ENCODE measurements at places on chromosomes 11 and 22. TPM values are rescaled to one million over a fixed set of nuclear protein-coding genes. Genes with fewer than 3 reads are reported as not detected.

- DNase-seq: peak; percentile 25
These were observed 64.1 kb upstream of the LMO1 start for GRCh38 chr11:8327761-8328192.

DNA sequence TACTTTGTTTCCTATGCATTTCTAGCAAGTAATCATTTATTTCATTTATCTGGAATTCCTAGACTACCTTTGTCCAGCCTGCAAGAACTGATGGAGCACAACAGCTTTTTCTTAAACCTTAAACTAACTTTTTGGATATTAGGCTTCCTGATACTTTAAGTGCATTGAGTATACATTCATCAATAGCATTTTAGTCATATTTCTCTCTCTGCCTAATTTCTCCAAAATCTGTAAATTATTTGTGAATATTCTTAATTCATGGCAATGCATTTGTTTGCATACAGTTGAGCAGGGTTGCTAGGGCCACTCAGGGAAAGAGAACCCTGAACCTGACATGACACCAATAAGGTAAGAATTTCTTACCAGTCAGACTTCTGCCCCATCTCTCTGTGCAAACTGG lies 29.1 kb upstream of the APLNR start:
- DNase-seq: no peak

Gene CPT1A
- 16.6 TPM for total RNA-seq

GRCh38 chr11:85918910-85919794 lies 64.0 kb downstream of the CCDC83 start:
- DNase-seq: peak; percentile 79

- no peak for DNase-seq
These were observed 38.5 kb downstream of the MICAL2 start for GRCh38 chr11:12148882-12149281.

DNA sequence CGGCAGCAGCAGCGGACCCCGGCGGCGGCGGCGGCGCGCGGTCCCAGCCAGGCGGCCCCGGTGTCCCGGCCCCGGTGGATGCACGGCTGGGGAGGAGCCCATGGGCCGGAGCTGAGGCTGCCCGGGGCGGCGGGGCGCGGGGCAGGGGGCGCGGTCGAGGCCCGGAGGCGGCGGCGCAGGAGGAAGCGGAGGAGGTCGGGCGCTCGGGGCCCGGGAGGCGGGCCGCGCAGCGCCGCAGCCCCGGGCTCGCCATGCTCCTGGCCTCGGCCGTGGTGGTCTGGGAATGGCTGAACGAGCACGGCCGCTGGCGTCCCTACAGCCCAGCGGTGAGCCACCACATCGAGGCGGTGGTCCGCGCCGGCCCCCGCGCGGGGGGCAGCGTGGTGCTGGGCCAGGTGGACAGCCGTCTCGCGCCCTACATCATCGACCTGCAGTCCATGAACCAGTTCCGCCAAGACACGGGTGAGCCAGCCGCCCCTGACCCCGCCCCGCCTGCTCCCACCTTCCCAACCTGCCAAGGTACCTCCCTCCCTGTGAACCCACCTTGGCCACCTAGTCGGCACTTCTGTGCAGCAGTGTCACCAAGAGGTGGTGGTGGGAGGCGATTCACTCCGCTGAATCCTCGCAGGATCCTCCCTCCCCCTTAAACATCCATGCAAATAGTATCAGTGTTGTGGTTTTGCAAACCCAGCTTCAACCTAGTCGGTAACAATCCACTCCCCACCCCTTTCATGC lies 580 bp downstream of the DTX4 start:
- no peak for DNase-seq

DNA sequence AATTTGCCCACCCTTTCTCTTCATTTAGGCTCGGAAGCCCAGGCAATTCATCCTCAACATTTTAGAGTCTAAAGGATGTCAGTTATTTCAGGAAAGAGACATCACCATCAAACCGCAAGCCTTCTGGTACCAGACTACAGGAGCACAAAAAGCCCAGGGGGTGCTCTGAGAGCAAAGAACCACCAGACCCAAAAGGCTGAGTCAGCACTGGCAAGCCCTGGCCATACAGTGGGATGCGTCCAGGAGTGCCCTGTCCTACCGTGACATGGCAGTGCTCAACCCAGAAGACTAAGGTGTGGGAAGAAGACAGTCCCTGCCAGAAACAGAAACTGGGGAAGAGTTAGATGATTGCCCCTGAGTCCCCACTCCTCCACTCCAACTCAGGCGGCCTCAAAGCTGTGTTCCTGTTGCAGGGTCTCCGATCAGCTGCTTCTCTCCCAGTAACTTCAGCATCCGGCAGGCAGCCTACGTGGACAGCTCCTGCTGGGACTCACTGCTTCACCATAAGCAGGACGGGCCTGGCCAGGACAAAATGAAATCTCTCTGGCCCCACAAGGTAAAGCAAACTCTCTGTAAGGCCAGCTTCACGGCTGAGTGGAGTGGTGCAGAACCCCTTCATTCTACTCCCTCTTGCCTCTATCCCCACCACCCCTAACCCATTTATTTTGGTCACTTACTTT lies 1.5 kb downstream of the PANX3 start:
- DNase-seq: no peak

- DNase-seq: no peak
These were observed 24.3 kb downstream of the SLC25A18 start for GRCh38 chr22:17587629-17588028.

All from fibroblast of the aortic adventitia (primary cell).